Activated gamma-delta T cell (primary cell): ENCODE measurements at places on chromosomes 16 and 17.

DNA sequence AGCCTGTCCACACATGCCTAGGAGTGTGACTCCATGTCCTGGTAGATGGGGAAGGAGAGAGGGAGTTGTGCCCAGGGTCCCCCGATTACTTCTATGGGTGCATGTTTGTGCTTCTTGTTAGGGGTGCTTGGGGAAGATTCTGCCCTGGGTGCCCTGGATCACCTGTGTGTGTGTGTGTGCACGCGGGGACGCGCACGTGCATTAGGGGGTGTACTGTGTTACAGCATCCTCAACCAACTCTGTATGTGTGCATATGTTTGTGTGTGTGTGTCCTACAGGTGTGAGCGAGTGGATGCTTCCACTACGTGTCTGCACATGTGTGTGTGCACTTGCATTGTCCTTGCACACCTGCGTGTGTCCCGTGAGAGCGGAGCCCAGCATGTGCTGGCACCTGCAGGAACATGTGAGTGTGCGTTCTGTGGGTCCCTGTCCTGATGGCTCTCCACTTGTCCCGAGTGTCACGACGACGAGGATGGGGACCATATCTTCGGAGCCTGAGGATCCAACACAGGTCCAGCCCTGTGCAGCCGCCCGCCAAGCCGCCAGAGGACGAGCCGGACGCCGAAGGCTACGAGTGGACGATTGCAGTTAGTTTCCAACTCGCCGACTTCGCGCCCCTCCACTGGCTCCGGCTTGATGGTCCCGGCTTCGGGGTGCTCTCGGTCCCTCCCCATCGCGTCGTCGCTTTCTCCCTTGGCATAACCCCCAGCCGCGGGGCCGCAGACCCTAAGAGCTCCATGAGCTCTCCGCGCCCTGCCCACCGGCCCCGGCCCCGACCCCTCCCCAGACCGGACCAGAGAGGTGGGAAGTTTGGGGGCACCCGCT is 6.0 kb upstream of the TBC1D3B start:
- no peak for DNase-seq

GRCh38 chr17:48871551-48872351 is 20.8 kb upstream of the ATP5MC1 start:
- no peak for DNase-seq

DNA sequence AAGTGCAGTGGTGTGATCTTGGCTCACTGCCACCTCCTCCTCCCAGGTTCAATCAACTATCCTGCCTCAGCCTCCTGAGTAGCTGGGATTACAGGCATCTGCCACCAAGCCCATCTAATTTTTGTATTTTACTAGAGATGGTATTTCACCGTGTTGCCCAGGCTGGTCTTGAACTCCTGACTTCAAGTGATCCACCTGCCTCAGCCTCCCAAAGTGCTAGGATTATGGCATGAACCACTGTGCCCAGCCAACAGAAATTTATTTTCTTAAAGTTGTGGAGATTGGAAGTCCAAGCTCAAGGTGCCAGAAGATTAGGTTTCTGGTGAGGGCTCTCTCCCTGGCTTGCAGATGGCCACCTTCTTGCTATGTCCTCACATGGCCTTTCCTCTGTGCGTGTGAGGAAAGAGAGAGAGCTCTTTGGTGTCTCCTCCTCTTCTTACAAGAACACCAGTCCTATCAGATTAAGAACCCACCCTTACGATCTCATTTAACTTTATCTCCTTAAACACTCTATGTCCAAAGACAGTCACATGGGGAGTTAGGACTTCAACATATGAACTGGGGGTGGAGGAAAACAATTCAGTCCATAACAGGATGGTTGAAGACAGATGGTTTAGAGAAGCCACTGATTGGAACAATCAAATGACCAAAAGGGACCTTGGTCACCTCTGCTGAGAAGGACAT is 31.8 kb downstream of the C16orf82 start:
- DNase-seq, result no peak

DNA sequence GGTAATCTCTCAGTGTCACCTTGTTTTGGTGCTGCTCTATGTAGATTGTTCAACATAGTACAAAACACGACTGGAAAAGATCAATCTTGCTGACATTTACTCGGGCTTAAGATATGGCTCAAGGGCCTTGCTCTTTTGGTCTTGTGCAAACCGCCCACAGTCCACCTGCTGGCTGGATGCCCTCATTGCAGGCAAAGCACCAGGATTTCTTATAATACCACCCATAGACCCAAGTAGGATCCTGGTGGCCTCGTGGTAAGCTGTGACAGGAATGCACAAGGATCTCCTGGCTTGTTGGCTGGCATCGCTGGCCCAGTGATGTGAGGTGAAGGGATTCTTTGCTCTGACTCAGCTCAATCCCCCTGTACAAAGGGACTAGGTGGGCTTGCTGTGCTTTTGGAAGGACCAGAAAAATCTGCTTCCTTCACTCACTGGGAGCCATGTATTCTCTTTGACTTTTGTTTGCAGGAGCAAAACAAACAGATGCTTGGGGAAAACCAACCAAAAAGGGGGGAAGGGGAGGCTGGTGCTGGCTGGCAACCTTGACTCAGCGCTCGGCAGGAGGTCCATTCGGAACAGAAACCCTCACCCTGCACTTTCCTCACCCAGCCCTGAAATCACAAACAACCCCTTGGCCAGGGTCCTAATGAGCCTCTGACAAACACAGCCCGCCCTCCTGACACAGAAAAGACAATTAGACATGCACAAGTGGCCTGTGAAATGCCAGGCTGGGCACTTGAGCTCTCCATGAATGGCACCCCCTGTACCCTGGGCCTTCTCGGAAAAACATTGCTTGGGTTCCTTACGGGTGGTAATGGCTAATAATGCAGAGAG is 36.6 kb upstream of the MED9 start:
- DNase-seq, result no peak

- no peak for DNase-seq
Observed at GRCh38 chr17:33650304-33650703, 357.2 kb upstream of the ASIC2 start.
